ENCODE measurements at places on chromosomes 2 and 18.

GRCh38 chr2:222468346-222468745, 44.0 kb downstream of the SGPP2 start:
- DNase-seq: no peak

- DNase-seq: no peak
Observed at GRCh38 chr18:77166523-77166922, 33.9 kb upstream of the MBP start.

- no peak for DNase-seq
Observed at GRCh38 chr18:74949611-74950010, 259.3 kb downstream of the PTGR3 start.

DNA sequence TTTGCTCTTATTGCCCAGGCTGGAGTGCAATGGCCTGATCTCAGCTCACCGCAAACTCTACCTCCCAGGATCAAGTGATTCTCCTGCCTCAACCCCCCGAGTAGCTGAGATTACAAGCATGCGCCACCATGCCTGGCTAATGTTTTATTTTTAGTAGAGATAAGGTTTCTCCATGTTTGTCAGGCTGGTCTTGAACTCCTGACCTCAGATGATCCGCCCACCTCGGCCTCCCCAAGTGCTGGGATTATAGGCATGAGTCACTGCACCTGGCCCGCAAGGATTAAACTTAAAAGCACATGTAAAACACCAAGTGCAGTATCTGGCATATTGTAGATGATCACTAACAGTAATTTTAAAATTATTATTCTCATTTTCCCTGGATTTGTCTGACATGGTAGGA, 72.9 kb downstream of the C1QL2 start:
- no peak for DNase-seq

GRCh38 chr2:170005702-170006101, 172.2 kb upstream of the MYO3B start:
- DNase-seq: no peak

DNA sequence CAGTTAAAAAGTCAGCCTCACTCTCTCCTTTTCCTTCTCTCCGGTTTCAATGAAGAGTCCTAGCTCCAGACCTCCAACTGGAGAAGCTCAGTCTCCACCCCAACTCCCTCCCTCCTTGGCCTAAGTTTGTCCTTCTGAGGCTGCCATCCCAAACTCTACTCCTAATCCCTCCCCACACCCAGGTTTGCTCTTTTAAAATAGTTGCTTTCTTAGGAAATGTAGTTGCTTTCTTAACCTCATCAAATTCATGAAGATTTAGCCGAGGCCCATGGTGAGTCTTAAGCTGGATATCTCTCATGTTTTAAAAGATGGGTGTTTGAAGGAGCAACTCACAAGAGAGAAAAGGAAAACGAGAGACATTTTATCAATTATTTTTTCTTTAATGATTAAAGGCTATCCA, 937 bp upstream of the LANCL1 start:
- DNase-seq: no peak

- no peak for DNase-seq
Observed at GRCh38 chr18:61992285-61992684, 99.5 kb upstream of the RNF152 start.

DNA sequence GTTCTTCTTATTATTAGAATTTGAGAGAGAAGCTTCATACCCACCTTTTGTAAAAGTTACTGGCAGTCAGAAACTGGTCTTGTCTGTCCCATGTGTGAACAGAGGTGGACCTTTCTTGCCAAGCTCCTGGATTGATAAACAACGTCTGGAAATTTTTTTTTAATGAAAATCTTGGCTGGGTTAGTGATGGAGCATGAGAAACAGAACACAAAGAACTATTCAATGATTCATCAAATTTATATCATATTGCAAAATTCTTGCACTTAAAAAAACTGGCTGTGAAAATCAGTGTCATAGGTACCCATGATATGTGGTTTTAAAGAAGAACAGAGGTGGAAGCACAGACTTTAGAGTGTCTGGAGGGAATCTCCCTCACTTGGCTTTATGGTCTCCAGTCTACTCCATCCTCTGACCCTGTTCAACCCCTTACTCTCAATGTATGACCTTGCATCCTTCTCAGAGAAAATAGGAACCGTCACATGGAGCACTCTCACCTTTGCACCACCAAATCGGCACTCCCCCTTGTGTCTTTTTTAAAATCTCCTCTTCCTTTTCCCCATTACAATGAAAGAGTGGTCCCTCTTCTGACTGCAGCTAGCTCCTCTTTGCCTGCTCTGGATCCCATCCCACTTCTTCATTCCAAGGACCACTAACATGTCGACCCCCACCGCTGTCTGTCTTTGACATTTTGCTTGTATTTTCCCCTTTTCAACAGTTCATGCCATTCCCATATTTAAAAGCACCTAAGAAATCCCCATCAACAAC, 58.2 kb downstream of the COPS8 start:
- no peak for DNase-seq

- no peak for DNase-seq
Observed at GRCh38 chr2:145987793-145988192, 1467.9 kb upstream of the ZEB2 start.

GRCh38 chr18:13335903-13336302, 117.3 kb downstream of the LDLRAD4 start:
- DNase-seq: no peak

DNA sequence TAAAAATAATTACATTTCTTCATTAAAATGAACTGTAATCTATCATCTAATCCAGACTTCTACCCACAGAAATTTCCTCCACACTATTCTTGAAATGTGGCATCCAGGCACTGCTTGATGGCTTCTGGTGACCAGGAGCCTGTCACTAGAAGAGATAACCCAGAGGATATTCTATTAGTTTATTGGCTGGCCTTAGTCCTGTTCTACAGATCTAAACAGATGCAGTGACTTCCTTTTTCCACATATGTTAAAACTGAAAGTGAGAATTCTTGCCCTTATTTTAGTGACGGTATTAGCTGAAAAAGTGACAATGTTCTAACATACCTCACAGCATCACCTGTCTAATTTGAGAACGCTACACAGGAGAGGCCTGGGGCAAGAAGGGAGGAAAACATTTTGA, 775.4 kb downstream of the TSN start:
- no peak for DNase-seq

- no peak for DNase-seq
Observed at GRCh38 chr2:128362176-128362888, 43.7 kb upstream of the HS6ST1 start.

DNA sequence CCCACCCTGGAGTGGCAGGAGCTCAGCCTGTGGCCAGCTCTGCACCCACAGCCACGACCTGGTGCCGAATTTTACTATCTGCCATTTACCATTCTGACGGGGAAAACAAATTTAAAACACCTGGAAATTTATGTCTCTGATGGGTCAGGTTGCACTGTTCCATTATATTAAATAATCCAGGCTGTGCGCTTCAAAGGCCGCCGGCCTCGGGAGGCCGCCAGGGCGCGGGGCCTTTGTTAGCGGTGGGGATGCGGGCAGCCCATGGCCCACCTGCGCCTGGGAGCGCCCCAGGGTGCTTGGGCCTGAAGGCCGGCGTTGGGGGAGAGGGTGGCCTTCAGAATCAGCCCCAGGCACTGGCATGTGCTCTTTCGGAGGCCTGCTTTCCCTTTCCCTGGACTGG, 276.9 kb downstream of the SRBD1 start:
- no peak for DNase-seq

- no peak for DNase-seq
Observed at GRCh38 chr2:236940916-236941520, 144.7 kb upstream of the COPS8 start.

GRCh38 chr18:79554321-79554720, 125.3 kb upstream of the CTDP1 start:
- DNase-seq: no peak

DNA sequence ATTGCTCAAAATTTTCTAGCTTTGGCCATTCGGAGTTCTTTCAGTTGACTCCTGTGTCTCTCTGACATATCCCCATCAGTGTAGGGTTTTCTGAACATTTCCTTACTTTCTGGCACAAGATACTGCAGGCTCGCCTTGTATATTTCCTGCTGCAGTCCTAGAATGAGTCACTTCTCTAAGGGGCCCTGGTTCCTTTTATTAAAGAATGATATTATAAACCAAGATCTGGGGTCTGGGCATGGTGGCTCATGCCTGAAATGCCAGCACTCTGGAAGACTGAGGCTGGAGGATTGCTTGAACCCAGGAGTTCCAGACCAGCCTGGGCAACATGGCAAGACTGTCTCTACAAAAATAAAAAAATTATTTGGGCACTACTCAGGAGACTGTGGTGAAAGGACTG, 3.0 kb upstream of the RPL37A start:
- DNase-seq: no peak

GRCh38 chr2:35708411-35708923, 647.1 kb upstream of the CRIM1 start:
- no peak for DNase-seq

DNA sequence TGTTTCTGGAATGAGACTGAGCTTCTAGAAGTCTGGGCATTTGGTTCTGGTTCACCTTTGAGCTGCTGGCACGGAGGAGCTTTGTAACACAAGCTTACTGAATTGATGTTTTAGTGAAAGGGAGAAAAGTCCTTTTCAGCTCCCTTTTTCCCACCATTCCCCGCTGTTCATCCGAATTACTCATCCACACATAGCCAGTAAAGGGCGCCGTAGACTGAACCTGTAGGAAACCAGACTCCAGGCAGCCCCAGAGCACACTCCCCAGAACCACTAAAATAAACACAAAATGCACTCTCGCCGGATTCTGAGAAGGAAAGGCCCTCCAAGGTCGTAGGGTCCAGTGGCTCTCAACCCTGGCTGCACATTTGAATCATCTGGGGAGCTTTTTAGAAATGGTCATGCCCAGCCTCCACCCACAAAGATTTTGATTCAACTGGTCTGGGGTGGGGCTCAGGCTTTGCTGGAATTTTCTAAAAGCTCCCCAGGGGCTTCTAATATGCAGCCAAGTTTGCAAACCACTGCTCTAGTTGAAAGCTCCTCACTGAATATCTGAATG, 29.6 kb downstream of the TCF7L1 start:
- no peak for DNase-seq

DNA sequence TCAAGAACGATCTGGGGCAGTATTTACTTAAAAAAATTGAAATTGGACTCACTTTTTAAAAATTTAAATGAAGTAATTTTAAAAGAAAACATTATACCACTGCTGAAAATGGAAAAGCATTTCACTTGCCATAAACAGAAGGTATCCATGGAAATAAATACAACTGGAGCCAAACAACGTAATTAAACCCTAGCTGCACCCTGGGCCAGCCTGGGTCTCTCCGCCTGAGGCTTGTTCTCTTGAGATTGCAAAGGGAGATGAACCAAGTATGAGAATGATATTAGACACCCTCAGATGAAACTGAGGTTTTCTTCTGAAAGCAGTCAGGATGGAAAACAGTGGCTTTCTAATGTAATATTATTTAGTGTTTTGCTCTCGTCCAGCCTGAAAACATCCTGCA, 264.4 kb downstream of the KCNE4 start:
- DNase-seq: no peak

GRCh38 chr2:240780023-240780700, 39.9 kb downstream of the KIF1A start:
- no peak for DNase-seq

- DNase-seq: no peak
Observed at GRCh38 chr2:71879509-71880184, 268.0 kb downstream of the CYP26B1 start.

- no peak for DNase-seq
Observed at GRCh38 chr18:24514439-24514838, 54.0 kb downstream of the HRH4 start.

DNA sequence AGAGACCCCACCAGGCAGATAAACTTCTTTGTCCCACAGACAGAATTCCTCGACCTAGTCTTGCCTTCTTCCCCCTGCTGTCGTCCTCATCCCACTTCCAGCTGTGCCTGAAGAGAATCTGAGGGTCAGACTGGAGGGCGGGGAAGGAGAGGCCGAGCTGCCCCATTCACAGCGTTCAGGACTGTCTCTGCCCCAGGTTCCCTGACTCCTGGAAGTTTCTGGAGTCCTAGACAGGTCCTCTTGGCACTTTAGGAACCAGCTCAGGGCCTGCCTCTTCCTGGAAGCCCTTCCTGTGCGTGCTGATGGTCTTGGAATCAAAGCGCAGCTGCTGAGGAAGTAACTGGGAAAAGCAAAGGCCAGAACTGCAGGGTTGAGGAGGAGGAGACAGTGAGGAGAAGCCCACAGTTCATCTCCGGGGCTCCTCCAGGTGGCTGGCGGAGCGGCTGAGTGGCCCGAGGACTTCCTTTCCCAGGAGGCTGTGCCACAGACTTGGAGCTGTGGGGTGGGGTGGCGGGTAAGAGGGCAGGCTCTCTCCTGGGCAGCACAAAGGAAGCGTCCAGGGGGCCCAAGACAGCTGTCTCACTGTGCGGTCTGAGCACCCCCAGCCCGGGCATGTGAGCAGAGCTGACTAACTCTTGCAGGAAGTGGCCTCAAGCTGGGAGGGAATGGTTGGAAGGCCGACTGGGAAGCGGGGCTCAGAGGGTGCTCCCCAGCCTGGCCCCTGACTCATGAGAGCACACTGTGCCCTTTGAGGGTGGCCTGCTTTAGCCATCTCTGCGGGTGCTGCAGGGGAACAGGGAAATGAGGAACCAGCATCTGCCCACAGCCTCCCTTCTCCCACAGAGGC, 39.5 kb downstream of the SDC1 start:
- no peak for DNase-seq

DNA sequence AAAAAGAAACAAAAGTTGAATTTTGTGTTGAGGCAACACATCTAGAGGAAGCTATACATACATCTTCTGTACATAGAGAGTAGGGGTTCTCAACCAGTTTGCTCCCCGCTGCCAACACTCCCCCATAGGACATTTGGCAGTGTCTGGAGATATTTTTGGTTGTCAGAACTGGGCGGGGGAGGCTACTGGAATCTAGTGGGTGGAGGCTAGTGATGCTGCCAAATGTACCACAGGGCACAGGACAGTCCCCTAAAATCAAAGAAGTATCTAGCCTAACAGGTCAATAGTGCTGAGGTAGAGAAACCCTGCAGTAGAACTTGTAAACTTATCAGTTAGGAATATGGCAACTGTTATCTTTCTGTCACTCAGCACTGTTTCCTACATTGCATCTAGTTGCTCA, 21.3 kb downstream of the ADAM23 start:
- DNase-seq: no peak

DNA sequence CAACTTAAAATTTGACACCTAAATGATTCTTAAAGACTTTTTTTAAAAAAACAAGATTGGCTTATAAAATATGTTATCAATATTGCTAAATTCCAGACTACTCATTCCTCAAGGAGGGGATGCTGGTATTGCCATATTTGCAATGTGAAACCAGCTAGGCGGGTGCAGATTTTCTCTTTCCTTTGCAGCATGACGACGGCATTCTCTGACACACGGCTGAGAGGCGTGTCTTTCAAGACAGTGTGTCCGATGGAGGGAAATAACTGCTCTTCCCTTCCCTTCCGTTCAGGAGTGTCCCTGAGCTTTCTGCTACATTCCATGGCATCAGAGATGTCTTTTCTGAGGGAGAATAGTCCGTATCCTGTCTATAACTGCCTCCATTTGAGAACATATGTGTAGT, 38.2 kb upstream of the CNGA3 start:
- DNase-seq: no peak
